Pulmonary artery endothelial cell (primary cell): ENCODE measurements at places on chromosomes 2 and 18.
A peak's percentile ranks its signal among the peaks of the same experiment; 100 is the strongest.

- DNase-seq, result no peak
Observed at GRCh38 chr2:231707625-231707926, 749 bp upstream of the PTMA start.

DNA sequence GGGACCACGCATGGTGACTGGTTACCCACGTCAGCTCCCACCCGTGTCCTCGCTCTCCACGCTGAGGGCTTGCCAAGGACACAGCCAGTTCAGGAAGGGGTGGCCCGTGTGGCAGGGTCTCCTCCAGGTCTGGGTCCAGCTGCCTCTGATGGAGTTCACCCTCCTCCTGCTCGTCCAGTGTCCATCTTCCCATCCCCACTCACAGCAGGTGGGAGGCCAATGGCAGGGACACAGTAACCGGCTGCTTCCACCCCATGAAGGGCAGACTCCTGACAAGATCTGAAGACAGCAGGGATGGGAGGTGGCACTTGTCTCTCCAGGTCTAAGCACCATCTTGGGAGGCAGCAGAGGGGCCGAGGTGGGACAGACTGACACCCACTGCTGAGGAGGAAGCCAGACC is 106.4 kb downstream of the NDUFA10 start:
- no peak for DNase-seq

GRCh38 chr2:177282181-177282641 is 17.7 kb upstream of the NFE2L2 start:
- DNase-seq, result no peak

DNA sequence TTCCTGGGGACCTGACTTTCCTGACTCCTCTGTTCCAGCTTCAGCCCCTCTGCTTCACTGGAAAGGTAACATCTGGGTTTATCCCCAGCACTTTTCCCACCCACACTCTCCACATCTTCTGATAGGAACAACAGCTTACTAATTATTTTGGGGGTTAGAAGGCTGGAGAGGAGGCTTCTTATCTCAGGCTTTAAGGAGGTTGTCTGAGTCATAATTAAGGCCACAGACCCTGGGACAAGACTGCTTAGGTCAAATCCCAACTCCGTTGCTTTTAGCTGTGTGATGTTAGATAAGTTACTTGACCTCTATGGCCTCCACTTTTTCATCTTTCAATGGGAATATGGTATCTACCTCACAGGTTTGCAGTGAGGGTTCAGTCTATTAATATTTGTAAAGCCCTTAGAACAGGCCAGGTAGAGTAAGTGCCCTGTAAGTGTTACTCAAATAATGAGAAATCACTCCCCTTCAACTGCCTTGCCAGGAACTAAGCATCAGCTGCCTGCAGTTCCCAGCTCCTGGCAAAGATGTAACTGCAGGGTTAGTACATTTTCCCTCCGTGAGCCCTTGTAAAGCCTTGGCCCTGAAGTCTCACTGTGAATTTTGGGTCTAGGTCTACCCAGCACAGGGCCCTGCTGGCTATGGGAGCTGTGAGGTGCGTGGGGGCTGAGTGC is 123.6 kb downstream of the MTX2 start:
- DNase-seq, result no peak

GRCh38 chr2:168545439-168546082 is 89.5 kb downstream of the CERS6 start:
- no peak for DNase-seq

- no peak for DNase-seq
Observed at GRCh38 chr2:189866296-189866695, 82.0 kb downstream of the PMS1 start.

- DNase-seq, result no peak
Observed at GRCh38 chr2:211846036-211846400, 692.6 kb downstream of the ERBB4 start.

DNA sequence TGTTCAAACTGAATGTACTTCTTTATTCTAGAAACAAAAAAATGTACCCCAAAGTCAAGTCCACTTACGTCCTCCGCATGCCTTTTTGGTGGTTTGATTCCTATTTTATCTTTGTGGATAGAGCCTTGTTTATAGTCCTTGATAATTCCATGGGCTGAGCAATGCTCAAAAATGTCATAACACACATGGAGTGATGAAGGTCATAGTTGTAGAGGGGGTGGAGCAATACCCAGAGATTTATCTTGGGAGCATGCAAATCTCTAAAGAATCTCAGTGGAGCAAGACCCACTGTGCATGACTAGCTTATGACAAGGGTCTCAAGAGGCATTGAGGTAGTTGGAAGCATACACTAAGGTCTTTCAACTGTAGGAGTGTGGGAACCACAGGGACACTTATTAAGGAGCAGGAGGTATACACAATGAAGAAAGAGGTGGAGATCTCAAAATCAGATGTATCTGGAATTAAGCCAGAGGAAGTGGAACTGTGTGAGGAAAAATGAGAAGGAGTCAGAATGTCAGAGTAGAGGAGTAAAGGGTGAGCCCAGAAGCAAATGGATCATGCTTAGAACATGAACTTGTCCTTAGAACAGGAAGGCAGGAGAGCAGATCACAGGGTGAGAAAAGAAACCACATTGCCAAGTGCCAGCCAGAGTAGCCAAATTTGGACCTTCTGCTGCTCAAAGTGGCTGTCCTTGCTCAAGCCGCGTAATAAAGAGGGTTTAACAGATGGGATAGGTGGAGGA is 68.1 kb upstream of the STK39 start:
- no peak for DNase-seq

DNA sequence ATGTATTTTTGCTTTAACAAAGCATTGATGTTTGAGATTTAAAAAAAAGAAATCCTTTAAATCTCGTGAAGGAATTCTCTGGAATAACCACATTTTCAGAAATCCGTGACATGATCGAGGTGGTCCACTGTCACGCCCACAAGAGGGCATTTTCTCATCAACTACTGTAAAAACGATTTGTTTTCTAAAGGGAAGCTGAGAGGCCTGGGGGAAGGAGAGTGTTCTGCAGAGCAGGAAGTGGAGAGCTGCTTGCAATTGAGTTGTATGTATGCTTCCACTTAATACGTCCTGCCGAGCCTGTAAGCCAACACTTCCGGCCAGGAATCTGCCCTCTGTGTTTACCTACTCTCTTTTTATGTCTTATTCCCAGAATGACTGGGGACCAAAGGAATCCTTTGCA is 19.4 kb downstream of the KLHL29 start:
- peak; percentile 44 for DNase-seq

GRCh38 chr18:67510831-67511230 is 5.7 kb downstream of the DSEL start:
- DNase-seq, result no peak

GRCh38 chr18:75931079-75931478 is 503.6 kb upstream of the SMIM21 start:
- DNase-seq, result no peak

DNA sequence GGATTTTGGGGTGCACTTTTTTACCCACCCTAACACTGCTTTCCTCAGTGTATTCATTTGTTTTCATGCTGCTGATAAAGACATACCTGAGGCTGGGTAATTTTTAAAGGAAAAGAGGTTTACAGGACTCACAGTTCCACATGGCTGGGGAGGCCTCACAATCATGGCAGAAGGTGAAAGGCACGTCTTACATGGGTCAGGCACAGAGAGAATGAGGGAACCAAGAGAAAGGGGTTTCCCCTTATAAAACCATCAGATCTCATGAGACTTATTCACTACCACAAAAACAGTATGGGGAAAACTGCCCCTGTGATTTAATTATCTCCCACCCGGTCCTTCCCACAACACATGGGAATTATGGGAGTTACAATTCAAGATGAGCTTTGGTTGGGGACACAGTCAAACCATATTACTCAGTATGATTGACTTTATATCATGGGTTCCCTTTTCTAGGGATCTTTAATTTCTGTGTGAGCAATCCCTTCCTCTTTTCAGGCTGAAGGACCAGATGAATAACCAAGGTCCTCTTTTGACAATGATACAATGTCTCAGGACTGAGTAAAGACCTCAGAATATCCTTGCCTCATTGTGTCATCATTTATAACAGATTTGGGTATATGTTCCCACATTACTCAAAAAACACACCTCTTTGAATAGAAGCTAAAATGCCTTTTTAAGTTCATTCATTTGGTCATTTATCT is 100.1 kb upstream of the TRIB2 start:
- DNase-seq, result no peak

DNA sequence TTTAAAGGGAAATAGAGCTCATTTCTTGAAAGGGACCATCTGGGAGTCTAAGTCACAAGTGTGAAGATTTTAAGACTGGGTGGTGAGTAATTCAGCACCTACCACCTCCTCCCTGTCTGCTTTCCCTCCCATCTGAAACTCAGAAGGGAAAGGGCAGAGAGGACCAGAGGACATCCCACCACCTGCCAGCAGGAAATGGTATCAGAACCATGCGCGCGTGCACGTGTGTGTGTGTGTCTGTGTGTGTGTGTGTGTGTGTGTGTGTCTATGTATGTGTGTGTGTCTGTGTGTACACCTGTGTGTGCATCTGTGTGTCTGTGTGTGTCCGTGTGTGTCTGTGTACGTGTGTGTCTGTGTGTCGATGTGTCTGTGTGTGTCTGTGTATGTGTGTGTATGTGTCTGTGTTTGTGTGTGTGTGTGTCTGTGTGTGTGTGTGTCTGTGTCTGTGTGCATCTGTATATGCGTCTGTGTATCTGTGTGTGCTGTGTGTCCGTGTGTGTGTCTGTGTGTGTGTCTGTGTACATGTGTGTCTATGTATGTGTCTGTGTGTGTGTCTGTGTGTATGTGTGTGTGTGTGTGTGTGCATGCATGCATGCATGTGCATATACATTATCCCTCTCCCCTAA is 76.8 kb downstream of the ZFP36L2 start:
- no peak for DNase-seq

DNA sequence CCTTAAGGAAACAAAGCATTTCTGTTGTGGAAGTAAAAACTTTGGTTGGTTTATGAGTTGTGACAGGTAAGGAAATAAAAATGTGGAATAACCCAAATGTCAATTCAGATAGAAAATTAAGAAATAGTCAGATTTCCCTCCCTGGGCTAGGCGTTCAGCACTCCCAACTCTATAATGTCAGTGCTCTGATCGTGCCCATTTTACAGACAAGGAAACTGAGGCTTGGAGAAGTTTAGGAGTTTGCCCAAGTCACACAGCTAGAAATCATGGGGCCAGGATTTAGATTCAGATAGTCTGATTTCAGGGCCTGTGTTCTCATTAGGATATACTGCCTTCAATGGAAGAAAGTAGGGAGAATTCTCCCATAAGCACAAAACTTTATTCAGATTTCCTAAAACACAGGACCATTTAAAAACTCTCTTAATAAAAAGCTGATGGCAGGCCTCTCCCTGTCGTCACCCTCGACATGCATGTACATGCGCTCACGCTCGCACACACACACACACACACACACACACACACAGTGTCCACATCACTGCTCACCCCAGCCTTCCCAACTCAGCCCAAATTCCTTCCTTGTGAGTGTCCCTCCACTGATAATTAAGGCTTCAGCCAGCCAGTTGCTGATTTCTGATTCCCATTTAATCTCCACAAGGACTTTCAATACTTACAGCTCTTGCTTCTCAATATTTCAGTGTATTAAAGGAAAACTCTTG is 49.1 kb upstream of the SLC14A2 start:
- no peak for DNase-seq
